Hematopoietic multipotent progenitor cell treated with erythropoietin and hydrocortisone succinate and interleukin-3 and kit ligand, for 4 days (in vitro differentiated cells): ENCODE measurements at places on chromosomes 12 and 14.

- DNase-seq: peak; percentile 46
Observed at GRCh38 chr12:127785986-127786590, 480.9 kb upstream of the TMEM132C start.

- no peak for DNase-seq
Observed at GRCh38 chr14:99181804-99182520, 90.0 kb downstream of the BCL11B start.

GRCh38 chr12:10708862-10709261 is 14.3 kb downstream of the YBX3 start:
- DNase-seq: no peak

DNA sequence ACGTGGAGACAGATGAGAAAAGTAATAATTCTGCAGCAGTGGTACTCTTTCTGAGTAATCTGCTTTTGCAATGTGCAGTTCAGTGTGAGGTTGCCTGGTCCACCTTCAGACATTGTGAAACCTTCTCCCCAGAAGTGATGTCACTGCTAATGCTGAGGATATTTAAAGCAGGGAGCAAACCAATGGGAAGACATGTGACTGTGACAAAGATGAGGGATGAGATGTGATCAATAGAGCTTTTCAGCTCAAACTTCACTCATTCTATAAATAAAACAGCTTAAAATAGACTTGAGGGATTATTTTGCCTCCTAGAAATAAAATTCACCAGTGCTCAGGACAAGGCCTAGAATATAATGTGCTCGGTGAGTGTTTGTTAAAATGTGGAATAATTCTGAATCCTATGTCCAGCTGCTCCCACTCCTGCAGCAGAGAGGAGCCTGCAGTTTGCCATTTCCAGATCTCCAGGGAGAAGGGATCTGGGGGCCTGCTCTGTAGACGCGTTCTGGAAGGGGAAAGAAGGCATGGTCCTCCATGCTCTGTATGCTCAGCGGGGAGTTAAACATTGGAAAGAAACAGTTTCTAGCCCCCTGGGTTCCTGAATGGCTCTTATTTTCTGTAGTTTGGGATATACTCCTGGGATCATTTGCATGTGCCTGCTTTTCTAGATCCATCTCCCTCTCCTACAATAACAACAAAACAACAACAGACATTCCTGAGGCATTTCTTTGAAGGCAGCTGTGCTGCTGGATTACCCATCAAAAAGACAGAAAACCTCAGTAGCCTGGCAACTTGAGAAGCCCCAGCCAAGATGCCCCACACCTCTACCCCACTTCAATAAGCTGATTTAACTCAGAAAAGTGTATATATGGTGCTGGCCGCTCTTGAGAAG is 8.9 kb downstream of the SLC7A8 start:
- DNase-seq: no peak

GRCh38 chr14:39847194-39847593 is 415.0 kb upstream of the FBXO33 start:
- DNase-seq: no peak

DNA sequence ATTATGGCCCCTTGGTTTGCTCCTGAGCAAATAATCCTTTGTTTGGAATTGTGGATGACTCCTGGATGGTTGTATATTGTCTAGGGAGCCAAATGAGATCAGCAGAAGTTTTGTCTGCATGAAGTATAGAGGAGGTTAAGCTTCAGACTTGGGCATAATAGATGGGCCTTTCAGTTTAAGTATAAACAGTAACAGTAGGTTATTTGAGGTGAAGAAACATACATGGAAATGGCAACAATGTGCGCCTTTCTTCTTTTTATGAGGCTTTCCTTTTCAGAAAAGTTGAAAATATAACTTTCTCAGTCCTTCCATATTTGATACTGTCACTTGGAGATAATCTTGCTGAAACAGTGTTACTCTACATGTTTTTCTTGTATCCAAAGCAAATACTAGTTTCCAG is 63.7 kb upstream of the PPP1R12A start:
- no peak for DNase-seq
